ENCODE measurements at places on chromosomes 12 and 14.

DNA sequence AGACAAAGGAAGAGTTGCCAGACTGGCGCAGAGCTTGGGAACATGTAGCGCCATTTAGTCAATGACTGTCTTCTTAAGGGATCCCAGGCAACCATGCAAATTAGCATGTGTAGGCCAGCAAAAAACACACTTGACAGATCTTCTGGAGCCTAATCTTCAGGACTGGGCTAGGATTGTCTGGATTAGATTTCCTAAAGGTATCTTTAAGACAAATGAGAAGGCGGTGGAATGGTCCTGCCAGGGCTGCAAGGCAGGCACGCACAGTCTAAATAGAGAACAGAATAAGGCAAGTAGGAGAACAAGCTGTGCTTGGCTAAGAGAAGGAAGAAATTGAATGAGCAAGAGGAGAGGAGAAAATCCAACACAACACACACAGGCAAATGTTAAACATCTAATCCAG lies 80.0 kb downstream of the CIT start:
- DNase-seq: no peak

- DNase-seq: no peak
Observed at GRCh38 chr12:1738446-1738845, 47.6 kb downstream of the ADIPOR2 start.

- no peak for DNase-seq
Observed at GRCh38 chr12:726281-727140, 25.9 kb upstream of the WNK1 start.

DNA sequence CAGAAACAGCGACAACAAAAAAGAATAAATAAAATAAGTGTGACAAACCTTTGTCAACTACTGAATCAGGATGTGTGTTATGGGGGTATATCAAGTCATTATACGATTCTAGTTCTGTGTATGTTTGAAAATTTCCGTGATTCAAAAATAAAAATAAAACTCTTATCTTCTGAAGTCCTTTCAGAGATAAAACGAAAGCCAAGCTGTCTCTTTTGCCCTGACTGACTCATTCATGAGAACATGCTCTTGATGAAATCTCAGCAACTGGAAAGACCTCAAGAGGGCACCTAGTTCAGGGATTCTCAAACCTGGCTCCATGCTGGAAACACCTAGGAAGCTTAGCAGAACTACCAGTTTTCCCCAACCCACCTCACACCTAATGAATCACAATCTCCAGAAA lies 9.2 kb downstream of the FOXN3 start:
- DNase-seq: no peak

DNA sequence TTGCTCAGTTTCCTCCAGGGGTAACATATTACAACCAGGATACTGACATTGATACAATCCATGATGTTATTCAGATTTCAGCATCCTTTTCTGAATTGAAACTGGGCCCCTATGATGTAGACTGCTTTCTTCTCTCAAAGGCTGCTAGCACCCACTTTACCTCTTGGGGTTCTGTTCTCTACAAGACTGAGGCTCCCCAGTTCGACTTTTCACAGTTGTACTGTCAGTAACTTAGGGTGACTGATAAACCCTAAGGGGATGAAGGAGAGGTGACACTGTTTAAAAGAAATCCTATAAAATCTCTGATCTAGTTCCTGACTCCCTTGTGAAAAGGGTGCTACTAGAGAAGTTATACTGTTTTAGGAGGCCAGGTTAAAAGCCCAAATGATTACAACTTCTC lies 818 bp downstream of the VPS33A start:
- DNase-seq: no peak

DNA sequence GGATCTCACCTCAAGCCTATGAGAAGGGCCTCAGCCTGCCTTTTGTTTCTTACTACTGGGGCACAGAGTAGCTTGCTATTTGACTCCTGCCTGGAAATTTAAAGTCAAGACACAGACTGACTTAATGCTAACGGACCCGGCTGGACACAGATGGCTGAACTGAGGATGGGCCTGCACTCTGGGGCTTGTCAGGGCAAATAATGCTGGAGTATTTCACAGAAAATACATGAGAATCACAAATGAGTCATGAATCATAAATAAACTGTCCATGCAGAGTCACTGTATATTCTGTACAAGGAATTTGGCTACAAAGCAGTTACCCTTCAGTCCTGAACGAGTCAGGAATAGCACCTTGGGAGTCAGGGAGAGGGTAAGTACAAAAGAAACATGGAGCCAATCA lies 683.2 kb upstream of the FOXG1 start:
- DNase-seq: no peak

DNA sequence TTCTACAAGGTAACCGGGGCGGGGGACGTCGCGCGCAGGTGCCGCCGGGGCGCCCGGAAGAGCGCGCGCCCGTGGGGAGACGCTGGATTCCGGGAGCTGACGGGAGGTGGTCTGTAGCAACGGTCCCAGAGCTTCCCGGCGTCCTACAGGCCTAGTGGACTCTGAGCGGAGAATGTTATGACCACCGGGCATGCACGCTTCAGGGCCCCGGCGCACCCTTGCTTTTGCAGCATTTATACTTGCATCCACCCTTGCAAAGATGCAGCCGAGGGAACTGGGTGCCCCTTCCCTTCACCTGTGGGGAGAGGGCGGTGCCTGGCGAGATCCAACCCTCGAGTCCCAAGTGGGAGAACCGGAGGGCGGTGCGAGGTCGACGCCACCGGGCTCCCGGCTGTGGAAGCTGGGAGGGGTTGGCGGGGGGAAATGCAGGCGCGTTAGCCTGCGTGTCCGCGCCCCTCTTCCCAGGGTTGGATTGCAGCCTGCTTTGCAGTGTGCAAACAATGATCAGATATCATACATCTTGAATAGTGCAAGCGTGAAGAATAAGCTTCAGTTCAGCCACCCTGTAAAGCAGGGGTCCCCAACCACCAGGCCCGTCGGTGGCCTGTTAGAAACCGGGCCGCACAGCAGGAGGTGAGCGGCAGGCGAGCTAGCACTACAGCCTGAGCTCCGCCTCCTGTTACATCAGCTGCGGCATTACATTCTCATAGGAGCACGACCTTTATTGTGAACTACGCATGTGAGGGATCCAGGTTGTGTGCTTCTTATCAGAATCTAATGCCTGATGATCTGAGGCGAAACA lies 576 bp downstream of the ERP29 start:
- DNase-seq: no peak

GRCh38 chr14:102776761-102777710 lies at the start of gene TRAF3:
Gene TRAF3, plus strand, starts transcription at chr14:102777449. Its CDS starts 92,753 bp downstream, at chr14:102870202.
- DNase-seq: no peak

DNA sequence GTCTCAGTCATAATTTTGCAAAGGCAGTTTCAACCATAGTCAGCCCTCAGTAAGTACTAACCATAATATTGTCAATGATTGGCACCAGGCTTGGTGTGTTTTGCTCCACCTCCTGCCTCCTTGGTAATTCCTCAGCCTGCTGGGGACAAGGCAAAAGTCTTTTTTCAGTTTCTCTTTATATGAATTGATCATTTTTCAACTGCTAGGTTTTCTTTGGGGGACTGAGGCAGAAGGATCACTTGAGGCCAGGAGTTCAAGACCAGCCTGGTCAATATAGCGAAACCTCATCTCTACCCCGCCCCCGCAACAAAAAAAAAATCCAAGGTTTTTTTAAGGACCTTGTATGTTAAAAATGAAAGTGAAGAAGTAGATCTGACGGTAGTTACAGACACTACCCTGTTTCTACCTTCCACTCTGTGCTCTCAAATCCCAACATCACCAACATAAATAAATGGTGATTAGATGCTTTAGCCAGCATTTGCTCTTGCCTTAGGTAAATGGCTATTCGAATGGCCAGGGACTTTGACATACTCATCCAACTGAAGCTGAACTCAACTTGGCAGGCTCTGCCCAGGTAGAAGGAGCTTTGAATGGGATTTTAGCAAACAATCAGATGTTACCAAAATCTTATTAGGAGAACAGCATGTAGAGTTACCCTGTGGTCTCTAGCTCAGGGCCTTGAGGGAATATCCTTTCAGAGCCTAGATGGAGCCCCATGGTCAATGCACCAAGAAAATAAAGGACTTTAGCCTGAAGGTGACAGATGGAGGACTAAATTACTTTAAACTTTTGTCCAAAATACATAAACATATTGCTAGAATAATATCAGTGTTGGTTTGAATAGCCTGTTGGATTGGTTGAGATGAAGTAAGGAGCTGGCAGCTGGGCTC lies 126.9 kb upstream of the AMIGO2 start:
- DNase-seq: no peak

- DNase-seq: no peak
Observed at GRCh38 chr12:132600048-132601032, 10.0 kb downstream of the LRCOL1 start.

DNA sequence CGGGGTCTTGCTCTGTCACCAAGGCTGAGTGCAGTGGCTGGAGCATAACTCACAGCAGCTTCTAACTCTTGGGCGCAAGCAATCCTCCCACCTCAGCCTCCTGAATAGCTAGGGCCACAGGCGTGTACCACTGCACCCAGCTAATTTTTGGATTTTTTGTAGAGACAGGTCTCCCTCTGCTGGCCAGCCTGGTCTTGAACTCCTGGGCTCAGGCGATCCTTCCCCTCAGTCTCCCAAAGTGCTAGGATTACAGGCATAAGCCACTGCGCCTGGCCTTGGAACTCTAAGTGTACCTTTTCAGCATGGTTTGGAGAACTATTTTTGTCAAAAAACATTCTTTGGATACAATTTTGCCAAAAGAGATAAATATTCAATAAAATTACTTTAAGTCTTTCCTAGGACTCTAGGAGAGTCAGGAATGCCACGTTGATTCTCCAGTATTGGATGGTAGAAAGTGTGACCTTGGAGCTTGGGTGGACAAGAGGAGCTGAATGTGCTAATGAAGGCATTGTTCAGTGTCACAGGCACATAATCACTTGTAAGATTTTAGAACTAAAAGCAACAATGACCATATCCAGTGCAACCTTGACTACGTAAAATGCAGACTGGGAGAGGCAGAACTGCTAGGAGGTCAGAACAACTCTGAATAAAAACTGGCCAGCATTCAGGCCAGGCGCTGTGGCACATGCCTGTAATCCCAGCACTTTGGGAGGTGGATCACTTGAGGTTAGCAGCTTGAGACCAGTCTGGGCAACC lies 2.8 kb downstream of the SRSF9 start:
- no peak for DNase-seq

GRCh38 chr12:8493084-8493483 lies 20.2 kb upstream of the CLEC4D start:
- no peak for DNase-seq

DNA sequence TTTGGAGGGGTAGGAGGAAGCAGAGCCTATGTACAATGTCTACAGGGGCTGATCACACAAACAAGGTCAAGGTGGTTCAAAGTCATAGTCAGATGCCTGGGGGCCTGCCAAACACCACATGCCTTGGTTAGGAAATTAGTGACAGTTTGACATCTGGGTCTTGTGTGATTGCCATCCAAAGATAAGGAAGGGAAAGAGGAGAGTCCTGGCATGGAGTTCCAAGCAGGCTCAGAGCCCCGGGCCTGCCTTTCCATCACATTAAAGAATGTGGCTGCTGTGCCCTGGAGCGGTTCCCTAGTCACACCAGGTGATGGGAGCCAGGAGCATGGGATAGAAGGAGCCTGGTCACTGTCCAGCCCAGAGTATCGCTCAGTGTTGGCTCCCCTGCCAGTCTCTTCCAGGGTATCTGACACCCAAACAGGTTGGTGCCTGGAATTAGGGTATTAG lies 53.6 kb upstream of the BCL2L14 start:
- DNase-seq: no peak

DNA sequence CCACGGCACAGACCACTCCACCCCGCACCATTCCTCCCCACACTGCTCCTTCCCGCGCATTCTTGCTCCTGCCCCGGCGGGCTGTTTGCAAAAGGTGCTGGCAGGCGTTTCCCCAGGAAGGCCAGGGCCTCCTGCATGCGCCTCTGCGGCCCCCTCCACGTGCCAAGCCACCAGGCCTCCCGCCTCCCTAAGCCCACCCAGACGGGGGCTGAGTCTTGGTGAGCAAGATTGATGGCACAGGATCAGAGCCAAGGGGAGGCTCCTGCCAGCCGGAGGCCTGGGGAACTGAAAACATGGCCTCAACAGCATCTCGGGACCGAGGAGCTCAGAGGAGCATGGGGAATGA lies 328.3 kb upstream of the DIO3 start:
- no peak for DNase-seq

DNA sequence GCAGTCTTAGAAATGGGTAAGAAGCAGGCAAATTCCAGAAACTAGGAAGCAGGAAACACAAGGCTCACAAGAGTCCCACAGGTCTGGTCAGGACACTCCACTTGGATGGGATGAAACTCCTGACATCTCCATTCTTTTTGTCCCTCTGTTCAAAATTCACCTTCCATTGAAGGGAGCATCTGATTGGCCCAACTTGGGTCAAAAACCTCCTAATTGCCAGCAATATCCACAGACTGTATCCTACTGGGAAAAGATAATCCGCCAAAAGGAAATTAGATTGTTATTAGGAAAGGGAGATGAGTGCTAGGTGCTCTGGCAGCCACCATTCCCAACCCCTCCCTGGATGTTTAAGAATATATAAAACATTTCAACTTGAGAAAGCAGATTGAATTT lies 256.9 kb downstream of the ZFP36L1 start:
- DNase-seq: no peak

DNA sequence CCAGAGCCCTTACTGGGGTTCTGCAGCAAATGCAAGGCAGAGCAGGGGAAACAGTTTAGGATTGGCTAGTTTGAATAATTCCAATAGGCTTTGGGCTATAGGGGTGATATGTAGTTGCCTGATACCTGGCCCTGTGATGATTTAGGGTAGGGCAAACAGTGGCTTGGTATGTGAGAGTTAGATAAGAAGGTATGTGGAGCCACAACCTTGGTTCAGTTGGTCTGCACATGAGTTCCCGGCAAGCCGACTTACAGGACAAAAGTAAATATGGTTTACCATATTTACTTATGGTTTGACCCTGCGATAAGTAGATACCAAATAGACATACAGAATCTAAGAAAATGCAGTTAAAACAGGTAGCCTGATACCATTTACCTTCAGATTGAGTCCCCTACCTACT lies 8.3 kb upstream of the CAPRIN2 start:
- DNase-seq: no peak

- no peak for DNase-seq
Observed at GRCh38 chr14:99955826-99956455, 109.3 kb upstream of the EVL start.

DNA sequence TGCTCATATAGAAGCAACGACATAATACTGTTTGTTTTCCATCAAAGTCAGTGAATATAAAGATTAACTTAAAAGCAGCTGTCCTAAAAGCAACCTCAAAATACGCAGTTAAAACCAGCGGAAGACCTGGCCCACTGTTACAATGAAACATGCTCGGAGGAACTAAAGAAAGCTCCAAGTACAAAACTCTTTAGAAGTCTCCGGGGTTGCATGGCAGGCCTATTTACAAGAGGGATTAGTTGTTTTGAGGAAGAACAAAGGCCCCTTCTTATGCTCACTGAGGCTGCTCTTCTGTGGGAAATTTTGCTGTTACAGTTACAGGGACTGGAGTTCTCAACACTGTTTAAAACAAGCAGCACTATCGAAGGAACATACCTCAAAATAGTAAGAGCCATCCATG lies 75.9 kb upstream of the C12orf71 start:
- no peak for DNase-seq

GRCh38 chr14:85617791-85618190 lies 87.8 kb downstream of the FLRT2 start:
- no peak for DNase-seq
